Activated naive CD4-positive, alpha-beta T cell treated with anti-CD3 and anti-CD28 coated beads for 36 hours (primary cell): ENCODE measurements at places on chromosomes 1 and 21.

DNA sequence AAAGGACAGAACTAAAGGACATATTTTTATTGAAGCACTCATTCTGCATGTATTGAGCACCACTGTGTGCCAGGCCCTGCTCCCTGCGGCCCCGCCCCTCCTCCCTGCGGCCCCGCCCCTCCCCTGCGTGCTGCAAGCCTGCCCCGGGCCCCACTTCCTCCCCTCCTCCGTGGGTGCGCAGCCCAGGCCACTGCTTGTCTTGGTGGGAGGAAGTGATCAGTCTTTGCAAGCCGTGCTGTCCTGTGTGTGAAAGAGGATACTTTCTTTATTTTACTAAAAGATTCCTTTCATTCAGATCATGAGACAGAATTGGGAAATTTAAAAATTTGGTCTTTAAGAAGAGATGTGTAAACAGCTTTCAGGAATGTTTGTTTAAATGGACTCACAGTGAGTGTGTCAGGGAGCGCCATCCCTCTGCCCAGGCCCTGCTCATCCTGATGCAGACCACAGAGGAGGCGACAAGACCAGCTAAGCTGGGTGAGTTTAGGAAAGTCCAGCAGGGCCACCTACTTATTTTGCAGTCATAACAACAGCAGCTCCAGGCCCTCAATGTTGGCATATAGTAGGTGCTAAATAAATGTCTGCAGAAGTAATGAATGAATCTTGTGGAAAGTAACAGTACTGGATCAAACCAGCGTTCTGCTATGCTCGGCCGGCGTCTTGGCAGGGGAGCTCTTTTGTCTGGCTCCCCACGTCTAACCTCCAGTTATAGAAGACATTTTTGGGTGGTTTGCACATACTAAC lies 88.3 kb upstream of the SELENON start:
- DNase-seq = peak; percentile 80

DNA sequence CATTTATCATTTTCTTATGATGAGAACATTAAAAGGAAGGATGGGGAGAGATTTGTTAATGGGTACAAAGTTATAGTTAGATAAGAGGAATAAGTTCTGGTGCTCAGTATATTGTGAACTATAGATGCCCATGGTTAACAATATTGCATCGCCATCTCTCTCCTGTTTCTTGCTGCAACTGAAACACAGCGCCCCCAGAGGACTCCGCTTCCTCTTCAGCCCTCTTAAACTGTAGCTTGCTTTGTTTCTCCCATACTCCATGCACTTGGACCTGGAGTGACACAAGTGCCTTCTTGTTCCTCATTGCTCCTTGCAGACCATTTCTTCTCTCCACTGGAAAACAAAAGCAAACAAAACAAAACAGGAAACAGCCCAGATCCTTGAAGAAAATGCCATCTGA lies 70.1 kb upstream of the NTPCR start:
- DNase-seq = peak; percentile 17

GRCh38 chr1:201409440-201409839 lies 10.3 kb upstream of the LAD1 start:
- no peak for DNase-seq

DNA sequence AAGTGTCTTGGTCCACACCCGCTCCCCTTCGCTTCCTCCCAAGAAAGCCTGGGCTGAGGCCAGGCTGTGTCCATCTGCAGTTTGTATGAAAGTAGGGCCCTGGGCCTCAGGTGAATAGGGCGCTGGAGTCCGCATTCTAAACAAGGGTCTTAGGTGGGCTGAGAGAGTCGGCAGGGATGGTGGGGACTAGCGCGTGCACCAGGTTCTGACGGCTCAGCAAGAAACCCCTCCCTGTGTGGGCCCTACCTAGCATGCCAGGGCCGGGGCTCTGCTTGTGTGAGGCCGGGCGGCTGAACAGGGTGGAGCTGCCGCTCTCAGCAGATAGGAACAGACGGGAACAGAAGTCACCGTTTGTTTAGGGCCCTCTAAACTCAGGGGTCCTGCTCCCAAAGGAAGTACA lies 1.7 kb downstream of the ACTRT2 start:
- DNase-seq = no peak

DNA sequence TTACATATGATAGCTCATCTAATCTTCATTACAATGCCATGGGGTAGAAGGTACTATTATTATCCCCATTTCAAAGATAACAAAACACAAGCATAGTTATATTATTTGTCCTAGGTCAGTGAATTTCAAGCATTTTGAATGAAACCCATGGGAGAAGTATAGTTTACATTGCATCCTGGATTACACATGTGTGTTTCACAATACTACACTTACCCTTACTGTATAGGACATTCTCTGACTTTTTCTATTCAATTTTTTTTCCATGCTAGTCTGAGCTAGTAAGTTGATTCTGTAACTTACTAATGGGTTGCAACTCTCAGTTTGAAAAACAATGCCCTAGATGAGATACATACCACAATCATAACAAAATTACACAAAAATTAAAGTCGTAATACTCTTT lies 8.7 kb upstream of the GPX7 start:
- no peak for DNase-seq

DNA sequence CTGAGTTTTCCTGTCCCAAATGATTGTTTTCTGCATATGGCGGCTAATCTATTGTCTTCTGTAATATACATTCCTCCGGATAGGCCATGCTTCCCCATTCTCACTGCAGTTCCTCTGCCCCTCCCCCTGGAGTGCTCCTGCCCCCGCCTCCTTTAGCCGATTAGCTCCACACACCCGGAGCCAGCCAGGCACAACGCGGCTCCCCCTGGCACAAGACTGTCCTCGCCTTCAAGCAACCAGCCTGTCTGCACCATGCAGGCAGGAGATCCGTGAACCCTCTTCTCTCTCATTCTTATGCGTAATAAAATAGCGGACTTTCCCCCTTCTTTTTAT lies 18.0 kb downstream of the SERTAD4 start:
- no peak for DNase-seq

- no peak for DNase-seq
Measured at GRCh38 chr1:95168761-95169351, 51.7 kb downstream of the TLCD4 start.

DNA sequence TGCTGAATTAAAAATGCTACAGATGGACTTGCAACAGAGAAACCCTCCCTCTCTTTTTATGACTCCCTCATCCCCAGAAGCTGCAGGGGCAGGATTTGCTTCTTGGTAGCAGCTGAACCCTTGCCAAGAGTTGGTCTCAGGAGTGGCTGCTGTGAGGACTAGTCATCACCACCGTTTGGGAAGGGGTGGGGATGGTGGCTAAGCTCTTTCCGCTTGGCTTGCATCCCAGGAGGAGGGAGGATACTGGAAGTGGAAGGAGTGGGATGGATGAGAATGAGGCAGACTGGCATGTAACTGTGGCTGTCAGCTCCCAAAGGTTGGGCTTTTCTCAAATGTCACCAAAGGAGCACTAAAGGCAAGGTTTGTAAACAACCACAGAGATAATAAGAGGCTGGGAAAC lies 50.8 kb upstream of the COL24A1 start:
- no peak for DNase-seq

- no peak for DNase-seq
Measured at GRCh38 chr1:59977075-59977410, 50.5 kb upstream of the CYP2J2 start.

- DNase-seq = no peak
Measured at GRCh38 chr1:83883979-83884378, 115.0 kb downstream of the TTLL7 start.

- DNase-seq = no peak
Measured at GRCh38 chr1:24020025-24020424, 39.9 kb upstream of the SRSF10 start.

- no peak for DNase-seq
Measured at GRCh38 chr1:183315991-183316758, 102.0 kb downstream of the NMNAT2 start.

DNA sequence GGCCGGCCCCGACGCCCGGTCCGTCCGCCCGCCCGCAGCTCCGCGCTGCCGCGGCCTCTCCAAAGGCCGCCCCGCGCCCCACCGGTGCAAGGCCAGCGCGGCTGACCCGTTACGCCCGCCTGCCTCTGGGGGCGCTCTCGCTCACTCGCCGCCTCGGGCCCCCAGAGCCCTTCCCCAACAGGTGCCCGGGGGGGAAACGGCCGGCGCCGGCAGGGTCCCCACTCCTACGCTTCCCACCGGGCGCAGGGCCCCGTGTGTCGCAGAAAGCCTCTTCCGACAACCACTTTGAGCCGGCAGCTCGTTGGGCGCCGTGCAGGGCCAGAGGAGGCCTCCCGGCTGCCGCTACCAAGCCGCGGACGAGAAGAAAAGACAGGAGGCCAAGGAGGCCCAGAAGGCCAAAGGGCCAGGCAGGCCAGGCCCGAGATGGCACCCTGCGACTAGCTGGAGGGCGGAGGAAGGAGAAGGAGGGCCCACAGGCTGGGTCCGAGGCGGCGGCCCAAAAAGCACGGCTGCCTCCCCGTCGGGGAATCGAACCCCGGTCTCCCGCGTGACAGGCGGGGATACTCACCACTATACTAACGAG lies 64.9 kb upstream of the FCGR2A start:
- DNase-seq = peak; percentile 73

DNA sequence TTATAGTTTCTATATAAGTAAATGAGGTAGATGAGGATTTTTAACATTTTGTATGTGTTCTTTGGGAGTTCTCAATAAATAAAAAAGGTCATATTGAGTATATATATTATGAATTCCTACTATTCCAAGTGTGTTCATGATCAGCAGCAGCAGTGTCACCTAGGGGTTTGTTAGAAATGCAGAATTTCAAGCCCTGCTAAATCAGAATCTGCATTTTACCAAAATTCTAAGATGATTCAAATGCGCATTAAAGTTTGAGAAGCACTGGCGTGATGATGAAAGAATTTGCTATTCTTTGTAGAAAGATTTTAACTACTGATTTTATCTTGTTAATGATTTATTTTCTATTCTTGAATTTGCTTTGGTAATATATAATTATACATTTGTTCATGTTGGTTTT lies 28.7 kb downstream of the F3 start:
- no peak for DNase-seq

DNA sequence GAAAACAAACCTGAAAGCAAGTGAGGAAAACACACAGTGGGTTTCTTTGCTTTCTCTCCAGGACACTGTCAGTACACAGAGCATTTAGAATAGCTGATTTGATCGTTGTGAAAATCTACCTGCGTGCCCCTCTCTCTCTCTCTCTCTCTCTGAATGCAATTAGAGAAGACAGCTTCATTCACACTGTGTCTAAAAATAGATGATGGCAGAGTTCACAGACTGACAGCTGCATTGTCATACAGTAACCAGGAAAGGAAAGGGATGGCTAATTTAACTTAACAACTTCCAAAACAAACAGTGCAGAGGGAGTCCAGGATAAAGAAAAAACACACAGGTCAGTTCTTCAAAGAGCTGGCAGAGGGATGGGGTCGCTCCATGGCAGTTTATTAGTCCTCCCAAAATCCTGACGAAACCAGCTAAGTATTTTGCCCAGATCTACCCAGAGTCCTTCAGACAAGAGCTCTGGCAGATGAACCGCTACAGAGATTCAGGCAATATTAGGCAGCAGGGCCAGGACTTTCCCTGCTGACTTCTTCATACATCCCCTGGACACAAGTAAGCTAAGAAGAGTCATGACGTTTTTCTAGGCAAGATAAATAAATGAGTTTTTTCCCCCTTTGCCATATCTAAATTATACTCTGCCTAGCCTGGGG lies 58.9 kb downstream of the WLS start:
- no peak for DNase-seq

DNA sequence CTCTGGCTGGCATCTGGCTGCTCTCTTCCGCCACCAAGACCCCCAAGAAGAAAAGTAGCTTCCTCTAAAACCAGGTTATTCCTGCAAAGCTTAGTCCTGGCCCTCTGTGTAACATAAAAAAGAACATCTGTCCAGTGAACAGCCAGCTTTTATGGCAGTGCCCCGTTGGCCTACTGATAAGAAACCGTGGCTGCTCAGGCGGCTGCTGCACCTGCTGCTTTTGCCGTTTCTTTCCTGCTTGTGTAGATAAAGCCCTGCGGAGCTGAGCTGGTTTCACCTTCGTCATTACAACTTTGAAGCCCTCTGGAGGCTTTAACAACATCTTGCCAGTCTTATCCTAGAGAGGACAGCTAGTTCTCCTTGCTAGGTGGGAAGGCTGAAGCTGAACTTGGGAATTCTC lies 20.5 kb downstream of the ELAPOR1 start:
- DNase-seq = peak; percentile 26

GRCh38 chr1:241837416-241837815 lies 10.6 kb upstream of the EXO1 start:
- DNase-seq = no peak

DNA sequence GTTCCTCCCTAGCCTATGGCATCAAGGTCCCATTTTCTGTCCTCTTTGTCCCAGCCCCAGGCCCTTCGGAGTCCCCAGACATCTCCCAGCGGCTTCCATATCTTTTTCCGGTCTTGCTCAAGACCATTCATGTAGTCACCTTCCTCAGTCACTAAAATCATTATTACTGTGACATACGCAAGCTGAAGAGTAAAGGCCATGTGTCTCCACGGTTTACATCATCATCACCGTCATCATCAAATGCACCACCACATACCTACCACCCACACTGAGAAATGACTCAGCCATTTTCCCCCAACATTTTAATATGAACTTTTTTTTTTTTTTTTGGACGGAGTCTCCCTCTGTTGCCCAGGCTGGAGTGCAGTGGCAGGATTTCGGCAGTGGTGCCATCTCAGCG lies 43.4 kb downstream of the FHAD1 start:
- peak; percentile 25 for DNase-seq

DNA sequence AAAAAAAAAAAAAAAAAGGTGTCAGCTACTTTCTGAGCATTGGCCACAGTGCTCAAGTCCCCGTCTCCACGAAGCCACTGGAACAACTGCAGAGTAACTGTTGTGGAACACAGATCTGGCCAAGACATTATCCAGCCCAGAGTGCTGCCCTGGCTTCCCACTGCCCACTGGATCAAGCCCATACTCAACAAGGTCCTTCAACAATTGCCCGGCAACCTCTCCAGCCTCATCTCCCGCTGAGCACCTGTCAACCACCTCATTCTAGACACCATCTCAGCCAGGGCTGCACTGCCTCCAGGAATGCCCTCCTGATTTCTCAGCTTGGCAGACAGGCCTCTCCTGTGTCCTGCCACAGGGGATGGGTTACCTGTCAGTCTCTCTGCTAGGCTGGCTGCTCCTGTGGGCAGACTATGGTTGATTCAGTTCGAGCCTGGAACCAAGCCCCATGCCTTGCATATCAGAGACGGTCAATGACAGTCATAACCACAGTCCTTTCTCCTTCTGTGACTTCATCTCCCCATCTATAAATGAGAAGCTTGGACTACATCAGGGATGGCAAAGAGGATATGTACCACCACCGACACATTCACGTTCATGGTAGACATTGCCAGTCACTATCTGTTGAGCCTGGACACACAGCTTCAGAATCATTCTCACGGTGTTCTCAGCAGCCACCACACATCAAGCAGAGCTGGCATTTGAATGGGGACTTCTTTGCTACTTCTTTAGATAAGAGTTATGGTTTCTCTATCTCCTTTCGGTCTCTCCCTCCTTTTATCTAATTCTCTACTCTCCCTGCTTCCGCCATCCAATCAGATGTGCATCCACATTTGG lies 76.9 kb downstream of the MRPL37 start:
- peak; percentile 18 for DNase-seq
